Inflammatory macrophage treated with lipopolysaccharide for 4 hours (primary cell): ENCODE measurements at places on chromosomes 13 and 19.

DNA sequence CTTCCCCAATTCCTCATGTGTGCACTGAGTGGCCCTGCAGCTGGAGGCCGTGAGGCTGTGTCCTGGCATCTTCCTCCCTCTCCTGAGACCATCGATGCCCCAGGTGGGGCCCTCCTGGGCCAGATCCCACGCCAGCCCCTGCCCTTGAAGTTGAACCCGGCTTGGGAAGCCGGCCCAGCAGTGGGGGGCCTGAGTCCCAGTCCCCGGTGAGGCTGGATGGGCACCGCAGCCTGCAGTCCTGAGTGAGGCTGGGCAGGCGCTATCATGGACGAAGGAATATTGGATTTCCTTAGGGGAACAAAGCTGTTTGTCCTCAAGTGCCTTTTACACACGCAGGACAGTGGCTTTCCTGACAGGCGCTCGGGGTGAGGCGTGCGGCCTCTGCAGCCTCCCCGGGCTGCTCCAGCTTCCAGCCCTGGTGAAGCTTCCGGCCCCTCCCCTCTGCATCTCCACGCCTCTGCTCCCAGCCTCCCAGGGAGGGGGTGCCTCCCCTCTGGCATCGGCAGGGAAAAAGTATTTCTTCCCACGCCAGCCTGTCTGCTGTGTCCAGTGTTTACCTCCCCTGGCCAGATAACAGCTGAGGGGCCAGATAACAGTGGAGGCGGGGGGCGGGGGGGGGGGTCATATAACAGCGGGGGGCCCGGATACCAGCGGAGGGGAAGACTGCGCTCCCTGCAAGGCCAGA is 159.5 kb downstream of the KDM4B start:
- DNase-seq: no peak

GRCh38 chr13:51235756-51236490 is 13.7 kb downstream of the FAM124A start:
- DNase-seq: peak; percentile 76

DNA sequence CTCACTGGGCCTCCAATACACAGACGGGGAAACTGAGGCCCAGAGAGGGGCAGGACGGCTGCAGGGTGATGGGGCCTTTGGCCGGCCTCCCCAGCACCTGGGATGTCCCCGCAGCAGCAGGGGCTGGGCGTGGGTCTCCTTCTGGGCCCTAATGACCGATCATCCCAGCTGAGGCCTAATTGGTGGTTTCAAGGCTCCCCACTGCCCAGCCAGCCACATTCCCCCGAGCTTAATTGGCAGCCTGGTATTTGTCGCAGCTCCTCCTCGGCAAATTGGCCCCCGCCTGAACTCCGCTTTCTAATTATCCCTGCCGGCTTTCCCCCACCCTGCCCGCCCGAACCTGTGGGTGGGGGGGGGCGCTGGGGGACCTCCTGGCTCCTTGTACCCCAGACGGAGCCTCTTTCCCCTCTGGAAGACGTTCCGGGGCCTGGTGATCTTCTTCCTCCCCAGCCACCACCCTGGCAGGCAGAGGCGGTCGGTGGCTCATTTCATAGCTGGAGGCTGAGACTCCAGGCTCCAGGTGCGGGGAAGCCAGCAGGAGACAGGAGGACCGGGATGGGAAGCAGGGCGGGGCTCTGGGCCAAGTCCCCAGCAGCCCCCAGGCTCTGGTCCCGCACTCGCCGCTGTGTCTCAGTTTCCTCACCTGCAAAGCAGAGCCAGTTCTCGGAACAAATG is 27.2 kb upstream of the WDR18 start:
- no peak for DNase-seq

- DNase-seq: no peak
Observed at GRCh38 chr13:37313372-37313771, 207.9 kb upstream of the CSNK1A1L start.

DNA sequence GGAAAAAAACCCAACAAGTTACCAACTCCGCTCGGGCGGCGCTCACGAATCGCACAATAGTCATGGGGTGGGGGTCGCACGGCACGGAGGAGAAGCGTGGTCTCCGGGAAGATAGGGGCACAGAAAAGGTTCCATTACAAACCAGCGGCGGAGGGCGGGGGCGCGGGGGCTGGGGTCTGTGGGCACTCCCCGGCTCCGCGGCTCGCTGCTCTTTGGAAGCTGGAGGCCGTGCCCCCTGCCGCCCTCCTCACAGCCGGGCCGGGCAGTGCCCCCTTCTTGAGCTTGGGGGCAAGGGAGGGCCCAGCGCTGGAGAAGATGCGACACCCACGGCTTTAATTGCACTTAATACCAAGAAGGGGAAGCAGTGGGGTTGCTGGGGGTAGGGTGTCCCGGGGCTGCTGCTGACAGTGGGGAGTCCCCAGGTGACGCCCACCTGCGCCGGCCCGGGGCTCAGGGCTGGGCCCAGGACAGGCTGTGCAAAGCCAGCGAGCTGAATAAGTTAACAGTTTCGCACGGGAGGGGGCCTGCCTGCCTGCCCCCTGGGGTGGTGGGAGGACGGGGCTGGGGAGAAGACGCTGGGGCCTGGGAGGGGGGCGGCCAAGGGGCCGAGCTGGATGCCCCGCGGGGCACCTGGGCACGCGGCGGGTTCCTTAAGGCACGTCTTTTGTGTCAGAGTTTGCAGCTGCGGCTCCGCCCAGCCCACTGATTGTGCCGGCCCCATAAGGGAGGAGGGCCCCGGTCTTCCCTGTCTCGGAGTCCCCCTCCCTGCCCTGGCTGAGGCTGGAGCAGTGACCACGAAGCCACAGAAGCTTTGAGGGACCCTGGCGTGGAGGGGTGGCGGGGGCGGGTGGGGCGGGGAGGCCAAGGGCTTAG is 9.8 kb downstream of the DCAF15 start:
- no peak for DNase-seq

DNA sequence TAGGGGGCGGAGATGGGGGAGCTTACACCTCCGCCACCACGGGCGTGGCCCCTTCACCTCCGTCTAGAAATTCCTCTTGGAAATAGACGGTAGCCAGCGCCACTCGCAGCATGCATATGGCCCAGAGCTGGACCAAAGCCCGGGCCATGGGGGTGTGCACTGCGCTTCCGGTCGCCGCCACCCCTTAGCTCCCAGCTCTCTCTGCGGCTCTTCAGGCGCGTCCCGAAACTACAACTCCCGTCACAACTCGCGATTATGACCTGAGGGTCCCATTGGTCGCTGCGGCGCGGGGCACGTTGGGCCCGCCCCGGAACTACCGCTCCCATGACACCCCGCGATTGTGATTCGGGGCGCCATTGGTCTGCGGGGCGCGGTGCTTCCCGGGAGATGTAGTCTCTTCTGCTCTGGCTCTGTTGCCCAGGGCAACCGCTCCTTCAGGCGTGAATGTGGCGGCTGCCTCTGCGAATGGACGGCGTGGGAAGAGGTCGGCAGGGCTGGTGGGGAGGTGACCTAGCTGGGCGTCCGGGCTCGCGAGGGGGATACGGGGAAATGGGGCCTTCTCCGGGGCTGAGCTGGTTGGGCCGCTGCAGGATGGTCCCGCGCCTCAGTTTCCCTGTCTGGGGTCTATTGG is at the start of the genes C19orf44 and CALR3:
C19orf44 (plus strand) TSS at position 413 of the 631 bp plus-strand sequence. CDS start 4,399 bp downstream, outside the sequence.
CALR3 (minus strand) TSS at position 186 of the 631 bp plus-strand sequence; CDS start at position 148, 38 bp downstream.
- peak; percentile 99 for DNase-seq

GRCh38 chr19:42176990-42177685 is 40.3 kb downstream of the DEDD2 start:
- DNase-seq: peak; percentile 66

GRCh38 chr19:53868892-53869804 is 1.5 kb downstream of the MYADM start:
- peak; percentile 92 for DNase-seq
